Activated CD4-positive, alpha-beta T cell treated with anti-CD3 and anti-CD28 coated beads for 4 hours (primary cell): ENCODE measurements at places on chromosomes 7 and 10.
A peak's percentile ranks its signal among the peaks of the same experiment; 100 is the strongest.

GRCh38 chr10:130025811-130026485 lies 61.9 kb upstream of the EBF3 start:
- no peak for DNase-seq

GRCh38 chr7:107957436-107957835 lies 45.5 kb downstream of the LAMB1 start:
- no peak for DNase-seq

DNA sequence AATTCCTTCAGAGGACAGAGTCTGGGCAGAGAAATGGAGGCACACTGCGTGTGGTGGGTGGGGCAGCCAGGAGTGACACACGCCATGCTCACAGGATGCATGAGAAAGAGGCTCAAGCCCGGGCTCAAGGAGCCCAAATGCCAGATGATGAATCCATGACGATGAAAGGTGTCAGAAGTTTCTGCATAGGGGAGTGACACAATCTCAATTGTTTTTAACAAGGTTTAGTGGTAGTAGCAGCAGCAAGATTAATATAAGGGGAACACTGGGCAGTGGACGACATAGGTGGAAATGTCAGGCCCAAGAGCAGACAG lies 126.1 kb downstream of the TNS3 start:
- no peak for DNase-seq

GRCh38 chr7:50353894-50354595 lies 49.5 kb downstream of the IKZF1 start:
- no peak for DNase-seq

GRCh38 chr7:73789051-73789450 lies 19.0 kb upstream of the CLDN3 start:
- DNase-seq, result no peak

- DNase-seq, result no peak
Measured at GRCh38 chr10:62694537-62695126, 109.9 kb upstream of the ADO start.

DNA sequence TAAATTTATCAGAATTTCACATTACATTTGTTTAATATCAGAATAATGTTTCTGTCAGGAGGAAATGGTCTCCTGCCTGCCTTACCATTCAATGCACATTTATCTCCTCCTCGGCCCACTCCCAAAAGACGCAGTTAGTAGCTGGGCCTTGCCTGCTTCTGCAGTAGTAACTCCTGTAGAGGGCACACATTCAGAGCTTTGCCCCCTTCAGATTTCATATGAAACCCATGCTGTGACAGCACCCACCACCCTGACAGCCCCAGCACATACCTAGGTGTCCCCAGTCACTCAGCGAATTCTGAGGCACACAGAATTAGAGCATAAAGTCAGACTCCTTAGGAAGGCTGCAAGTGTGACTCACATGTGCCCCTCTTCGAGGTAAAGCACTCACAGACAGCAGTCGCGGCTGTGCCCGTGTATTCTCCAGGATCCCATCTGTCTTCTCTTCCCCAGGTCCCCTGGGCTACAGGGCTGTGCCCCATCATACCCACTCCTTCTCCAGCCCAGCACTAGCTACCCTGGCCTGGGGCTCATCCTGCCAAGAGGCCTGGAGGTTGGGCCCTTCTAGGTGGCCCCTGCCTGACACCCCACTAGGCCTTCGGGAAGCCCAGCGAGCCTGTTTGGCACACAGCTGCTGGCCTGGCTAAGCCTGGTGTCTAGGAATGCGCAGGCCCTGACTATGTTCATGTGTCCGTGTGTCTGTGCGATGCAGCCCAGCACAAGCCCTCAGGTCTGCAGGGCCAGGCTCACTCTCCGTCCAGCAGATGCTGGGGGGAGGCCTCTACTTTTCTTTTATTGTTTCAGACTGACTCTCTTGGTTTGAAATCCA lies 4.7 kb upstream of the DEPP1 start:
- no peak for DNase-seq

- DNase-seq, result no peak
Measured at GRCh38 chr7:974172-974571, 1.2 kb downstream of the COX19 start.

DNA sequence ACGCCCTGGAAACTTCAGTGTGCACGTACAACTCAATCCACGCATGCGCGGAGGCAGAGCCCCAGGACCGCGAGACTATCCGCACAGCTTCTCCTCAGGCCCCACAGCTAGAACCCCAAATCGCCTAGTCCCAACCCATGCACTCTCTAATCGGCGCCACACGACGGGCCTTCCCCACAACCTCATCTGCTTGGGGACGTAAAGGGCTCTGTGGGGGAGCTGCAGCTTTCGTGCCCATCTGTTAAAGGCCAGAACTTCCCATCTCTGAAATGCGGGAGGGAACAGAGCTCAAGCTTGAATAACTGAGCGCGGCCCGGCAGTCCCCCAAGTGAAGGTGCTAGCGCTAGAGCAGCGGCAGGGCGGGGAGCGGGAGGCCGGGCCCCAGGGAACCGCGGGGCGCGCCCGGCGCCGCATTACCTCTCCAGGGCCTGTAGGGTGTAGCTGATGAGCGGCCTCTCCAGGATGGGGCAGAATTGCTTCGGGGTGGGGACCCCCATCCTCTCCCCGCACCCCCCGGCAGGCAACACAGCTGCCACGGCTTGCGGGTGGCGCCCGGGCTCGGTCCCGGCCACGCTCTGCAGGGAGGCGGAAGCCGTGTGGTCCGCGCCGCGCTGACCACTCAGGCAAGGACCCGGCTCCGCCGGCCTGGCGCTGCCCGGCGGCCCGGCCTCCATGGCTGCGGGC lies 547 bp downstream of the CRPPA start:
- DNase-seq, result peak; percentile 76

GRCh38 chr7:72042855-72043254 lies 369.3 kb downstream of the CALN1 start:
- DNase-seq, result no peak

DNA sequence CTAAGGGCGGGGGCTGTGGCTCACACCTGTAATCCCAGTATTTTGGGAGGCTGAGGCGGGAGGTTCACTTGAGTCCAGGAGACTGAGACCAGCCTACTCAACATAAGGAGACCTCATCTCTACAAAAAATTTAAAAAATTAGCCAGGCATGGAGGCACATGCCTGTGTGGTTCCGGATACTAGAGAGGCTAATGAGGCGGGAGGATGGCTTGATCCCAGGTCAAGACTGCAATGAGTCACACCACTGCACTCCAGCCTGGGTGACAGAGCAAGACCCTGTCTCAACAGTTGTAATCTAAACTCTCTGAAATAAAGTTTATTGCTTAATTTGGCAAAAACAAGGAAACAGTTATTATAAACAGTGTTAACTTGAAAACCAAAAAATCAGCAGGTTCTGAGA lies 123.3 kb downstream of the USP6NL start:
- no peak for DNase-seq

- no peak for DNase-seq
Measured at GRCh38 chr10:34792881-34793280, 22.2 kb downstream of the PARD3 start.

DNA sequence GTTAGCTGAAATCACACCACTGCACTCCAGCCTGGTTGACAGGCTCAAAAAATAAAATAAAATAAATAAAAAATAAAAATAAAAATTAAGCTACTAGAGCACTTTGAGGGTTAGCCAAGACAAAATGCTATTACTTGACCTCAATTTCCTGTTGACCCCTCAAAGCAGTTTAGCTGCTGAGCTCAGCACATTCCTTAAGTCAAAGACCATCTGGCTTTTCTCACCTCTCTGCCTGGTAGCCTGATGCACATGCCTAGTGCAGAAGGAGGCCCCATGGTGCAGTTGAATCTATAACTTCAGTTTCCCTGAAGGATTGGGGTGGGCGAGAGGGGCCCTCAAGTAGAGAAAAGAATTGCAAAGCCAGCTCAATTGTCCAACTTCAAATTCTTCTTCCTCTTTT lies 211.1 kb upstream of the GALNT17 start:
- no peak for DNase-seq

- no peak for DNase-seq
Measured at GRCh38 chr7:44958645-44959344, 20.0 kb downstream of the MYO1G start.

GRCh38 chr10:71633920-71634319 lies 85.7 kb downstream of the C10orf105 start:
- DNase-seq, result no peak

- DNase-seq, result no peak
Measured at GRCh38 chr7:41732843-41733306, 30.0 kb upstream of the INHBA start.
